ENCODE measurements at places on chromosomes 4 and X.

DNA sequence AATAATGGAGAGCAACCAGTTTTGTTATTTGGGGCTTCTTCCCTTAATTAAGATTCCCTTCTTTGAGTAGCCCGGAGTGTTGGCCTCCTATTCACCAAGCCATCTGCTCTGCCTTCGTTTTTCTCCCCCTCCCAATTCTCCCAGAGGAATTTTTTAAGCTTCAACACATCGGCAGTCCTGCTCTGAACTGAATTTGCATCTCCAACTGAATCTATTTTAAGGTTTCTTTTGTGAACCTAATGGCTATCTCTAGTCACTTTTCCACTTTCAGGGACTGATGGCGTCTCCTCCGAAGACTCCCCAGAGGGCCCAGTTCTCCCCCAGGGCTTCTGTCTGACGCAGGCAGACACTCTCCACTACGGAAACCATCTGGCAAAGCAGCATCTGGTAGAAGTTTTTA lies 280.2 kb downstream of the ADGRA3 start:
- DNase-seq = no peak

DNA sequence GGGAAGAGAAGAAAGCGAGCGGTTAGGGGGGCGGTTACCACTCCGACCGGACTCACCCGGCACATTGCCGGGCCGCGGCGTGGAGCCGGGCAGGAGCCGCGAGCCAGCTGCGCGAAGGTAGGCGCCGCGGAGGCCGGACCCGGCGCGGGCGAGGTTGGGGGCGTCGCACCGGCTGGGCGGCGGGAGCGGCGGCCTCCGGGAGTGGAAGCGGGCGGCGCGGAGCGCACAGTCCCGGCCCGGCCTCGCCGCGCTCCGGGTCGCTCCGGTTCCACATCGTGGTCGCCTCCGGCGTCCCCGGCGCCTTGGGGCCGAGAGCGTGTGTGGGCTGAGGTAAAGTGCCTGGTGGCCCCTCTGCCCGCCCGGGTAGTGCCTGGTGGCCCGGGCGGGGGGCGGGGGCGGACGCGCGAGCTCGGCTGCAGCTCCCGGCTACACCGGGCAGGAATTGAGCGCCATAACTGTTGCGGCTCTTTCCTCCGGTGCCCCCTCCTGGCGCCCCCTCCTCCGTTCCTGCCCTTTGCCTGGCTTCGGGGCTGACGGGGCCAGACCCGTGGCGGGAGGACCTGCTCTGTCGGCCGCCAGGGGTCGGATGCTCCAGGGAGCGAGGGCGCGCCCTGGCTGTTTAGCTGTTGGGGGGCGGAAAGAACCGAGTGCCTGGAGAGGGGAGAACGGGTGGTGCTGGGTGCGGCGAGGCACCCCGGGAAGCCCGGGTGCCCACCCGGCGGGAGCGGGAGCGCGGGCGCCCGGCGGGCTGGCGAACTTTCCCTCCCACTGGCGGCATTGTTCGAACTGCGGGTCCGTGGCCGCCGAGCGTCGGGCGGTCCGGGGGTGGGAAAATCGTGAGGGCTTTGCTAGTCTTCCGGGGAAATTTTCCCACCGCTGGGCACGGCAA lies 626 bp downstream of the JADE3 start:
- DNase-seq = peak; percentile 40

GRCh38 chrX:14729058-14729457 lies 143.8 kb downstream of the FANCB start:
- DNase-seq = no peak

DNA sequence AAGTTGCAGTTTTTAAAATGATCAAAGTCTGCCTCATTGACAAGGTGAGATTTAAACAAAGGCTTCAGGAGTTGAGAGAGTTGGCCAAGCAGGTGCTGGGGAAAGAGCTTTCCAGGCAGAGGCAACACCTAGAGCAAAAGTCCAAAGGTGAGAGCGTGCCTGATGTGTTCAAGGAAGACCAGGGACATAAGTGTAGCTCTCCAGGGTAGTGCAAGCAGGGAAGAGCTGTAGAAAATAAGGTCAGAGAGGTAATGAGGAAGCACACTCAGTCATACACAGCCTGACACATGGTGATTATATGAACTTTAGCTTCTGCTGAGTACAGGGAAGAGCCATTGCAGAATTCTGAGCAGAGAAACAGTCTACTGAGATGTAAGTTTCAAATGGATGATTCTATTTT lies 265.0 kb upstream of the NWD2 start:
- DNase-seq = no peak

- DNase-seq = no peak
These were observed 97.6 kb downstream of the SLC34A2 start for GRCh38 chr4:25753239-25753638.

- DNase-seq = no peak
These were observed 1000.6 kb downstream of the CCSER1 start for GRCh38 chr4:91127831-91128230.

DNA sequence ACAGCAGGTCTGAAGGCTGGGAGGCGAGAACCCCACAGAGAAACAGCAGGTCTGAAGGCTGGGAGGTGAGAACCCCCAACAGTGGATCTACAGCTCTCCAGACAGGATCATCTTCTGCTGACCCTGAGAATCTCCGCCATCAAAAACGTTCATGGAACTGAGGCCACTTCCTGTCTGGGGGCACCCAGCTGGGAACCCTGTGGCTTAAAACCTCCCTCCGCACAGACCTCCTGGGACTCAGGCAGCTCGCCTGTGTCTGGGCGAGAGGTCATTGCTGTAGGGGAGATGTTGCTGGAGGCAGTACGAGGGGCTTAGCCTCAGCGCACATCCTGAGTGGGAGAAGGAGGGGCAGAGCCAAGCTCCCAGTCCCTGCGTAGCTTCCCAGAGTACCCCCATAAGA lies 15.1 kb upstream of the CLDN24 start:
- DNase-seq = no peak

- no peak for DNase-seq
These were observed 59.4 kb upstream of the SLC7A11 start for GRCh38 chr4:138301536-138301935.

DNA sequence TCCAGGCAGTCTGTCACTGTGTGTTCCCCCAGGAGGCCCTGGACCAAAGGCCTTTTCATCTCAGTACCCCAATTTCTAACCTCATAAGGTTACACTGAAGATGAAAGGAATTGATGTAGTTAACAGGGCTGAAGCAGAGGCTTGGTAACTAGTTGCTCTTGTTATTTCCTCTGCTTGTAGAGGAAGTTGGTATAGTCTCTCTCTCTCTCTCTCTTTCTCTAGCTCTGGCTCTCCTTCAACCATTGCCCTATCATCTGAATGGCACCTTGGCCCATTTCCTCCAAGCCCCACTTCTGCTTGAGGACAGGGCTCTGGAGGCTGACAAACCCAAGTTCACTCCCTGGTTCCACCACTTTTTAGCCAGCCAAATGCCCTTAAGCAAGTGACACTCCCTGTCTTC lies 96.1 kb downstream of the MAMLD1 start:
- DNase-seq = no peak

- DNase-seq = no peak
These were observed 94.2 kb downstream of the PHEX start for GRCh38 chrX:22126327-22126726.

GRCh38 chr4:179927473-179927872 lies 2315.7 kb upstream of the TENM3 start:
- DNase-seq = no peak

- DNase-seq = no peak
These were observed 1718.9 kb downstream of the C4orf33 start for GRCh38 chr4:130814896-130815295.

DNA sequence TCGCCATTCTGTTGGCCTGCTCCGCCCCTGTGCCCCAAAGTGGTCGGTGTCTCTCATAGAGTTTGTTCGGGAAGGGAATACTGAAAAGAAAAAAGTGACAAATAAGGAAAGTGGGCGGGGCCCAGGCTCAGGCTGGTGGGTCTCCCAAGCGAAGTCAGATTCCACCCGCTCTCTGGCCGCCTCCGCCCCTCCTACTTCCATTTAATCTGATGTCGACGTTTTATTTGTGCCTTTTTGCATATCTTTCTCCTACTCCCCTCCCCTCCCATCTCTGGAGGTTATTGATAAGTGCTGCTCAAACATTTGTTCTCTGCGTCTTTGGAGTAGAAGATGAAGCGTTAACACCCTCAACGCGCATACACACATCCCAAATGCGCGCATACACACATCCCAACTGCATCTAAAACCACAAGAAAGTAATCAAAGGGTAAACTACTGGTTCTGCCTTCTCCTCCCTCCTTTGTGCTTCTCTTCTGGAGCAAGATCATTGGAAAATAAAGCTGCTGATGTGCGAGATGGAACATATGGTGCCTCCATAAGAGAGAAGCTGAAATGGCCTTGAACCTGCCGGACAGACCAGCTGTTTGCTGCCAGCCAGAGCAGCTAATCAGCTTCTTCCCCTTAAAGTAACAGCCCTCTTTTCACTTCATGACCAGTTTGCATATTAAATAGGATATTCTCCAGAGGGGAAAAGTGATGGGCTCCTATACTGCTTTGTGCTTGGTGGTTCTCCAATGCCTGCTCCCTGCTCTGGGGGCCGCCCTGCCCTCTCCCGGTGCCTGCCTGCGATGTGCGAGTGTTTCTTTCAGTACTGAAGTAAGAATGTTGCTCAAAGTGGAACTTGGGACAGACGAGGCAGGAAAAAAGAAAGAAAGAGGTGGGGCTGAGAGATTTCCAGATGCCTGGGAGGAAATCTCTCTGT lies 3.1 kb downstream of the MAMLD1 start:
- DNase-seq = peak; percentile 17

- no peak for DNase-seq
These were observed 292.8 kb downstream of the RAPGEF2 start for GRCh38 chr4:159395693-159396092.

DNA sequence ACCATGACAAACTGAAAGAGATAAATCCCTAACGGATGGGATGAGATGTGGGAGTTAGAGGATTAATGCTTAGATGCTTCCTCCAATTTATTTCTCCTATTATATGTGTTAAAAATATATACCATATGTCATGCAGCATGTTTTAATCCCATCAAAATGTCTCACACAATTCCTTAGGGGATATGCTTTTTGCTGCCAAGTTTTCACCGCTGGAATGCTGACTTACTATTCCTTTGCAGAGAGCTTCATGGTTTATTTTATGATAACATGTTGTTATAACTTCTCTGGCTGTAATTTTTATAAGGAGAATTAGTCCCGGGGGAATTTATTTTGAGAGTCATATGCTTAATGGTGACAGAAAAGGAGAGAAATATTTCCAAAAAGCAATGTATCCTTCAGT lies 670.3 kb downstream of the IL1RAPL1 start:
- no peak for DNase-seq

- DNase-seq = no peak
These were observed 997.2 kb upstream of the SLIT2 start for GRCh38 chr4:19254486-19254885.

DNA sequence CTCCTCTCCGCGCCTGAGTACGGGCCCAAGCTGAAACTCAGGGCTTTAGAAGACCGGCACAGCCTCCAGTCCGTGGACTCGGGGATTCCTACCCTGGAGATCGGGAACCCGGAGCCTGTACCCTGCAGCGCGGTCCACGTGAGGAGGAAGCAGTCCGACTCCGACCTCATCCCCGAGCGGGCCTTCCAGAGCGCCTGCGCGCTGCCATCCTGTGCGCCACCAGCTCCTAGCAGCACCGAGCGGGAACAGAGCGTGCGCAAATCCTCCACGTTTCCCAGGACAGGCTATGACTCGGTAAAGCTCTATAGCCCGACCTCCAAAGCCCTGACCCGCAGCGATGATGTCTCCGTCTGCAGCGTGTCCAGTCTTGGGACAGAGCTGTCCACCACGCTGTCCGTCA lies 13.9 kb downstream of the TBC1D14 start:
- DNase-seq = no peak

DNA sequence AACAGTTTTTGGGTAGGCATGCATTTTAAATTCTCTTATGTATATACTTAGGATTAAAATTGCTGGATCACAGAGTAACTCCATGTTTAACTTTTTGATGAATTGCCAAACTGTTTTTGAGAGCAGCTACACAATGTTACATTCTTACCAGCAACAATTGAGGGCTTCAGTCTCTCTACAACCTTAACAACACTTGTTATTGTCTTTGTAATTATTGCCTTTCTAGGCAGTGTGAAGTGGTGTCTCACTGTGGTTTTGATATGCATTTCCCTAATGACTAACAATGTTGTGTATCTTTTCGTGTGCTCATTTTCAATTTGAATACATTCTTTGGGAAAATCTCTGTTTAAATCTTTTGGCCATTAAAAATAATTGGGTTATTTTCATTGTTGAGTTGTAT lies 17.3 kb upstream of the F11 start:
- no peak for DNase-seq

DNA sequence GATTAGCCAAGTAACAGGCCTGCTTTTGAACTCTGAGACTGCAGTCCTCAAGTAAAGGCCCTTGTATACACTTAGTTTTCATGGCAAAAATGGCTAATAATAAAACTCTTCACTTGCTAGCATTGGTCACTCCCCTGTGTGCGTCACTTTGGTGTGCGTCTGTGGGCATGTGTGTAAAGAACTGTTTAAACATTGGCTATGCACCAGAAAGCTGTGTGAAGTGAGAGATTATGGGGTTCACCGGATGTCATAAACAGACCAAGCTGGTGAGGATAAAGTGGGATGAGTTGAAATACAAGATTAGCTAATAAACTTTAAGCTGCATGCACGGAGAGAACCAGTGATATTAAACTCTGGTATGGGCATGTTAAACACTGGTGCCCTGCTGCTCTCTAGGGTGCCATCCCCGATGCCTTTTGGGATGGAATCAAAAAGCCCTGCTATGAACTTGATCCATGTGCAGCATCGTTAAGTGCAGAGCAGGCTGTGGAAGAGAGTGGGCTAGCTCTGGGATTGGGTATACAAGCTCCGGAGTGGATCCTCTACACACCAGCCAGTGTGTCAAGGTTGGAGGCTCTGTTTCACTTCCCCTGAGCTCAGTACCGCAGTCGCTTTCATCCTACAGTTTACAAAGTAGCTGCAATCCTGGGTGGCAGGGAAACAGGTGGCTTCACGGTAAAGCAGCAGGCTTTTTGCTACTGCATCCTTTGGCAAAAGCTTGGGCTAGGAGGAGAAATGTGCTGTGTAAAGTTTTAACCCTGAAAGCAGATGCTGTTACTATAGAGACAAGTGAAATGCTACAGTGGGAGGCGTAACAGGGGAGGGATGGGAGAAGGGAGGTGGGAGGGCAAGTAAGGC lies 108.3 kb upstream of the SLC4A4 start:
- no peak for DNase-seq

GRCh38 chrX:74449937-74450330 lies 28.6 kb downstream of the SLC16A2 start:
- no peak for DNase-seq

DNA sequence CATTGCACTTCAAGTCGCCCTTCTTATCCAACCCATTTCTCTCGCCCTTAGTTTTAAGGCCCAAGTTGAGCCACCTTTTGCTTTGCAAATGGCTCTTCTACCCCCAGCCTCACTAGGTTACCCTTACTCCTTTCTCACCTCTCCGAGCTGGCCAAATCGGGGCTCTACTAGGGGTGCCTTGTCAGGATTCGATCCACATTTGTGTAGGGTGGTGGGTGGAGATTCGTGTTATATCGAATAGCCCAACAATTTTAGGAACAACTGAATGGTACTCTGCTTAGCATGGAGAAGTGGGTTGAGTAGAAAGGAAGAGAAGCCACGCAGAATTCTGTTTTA lies 3.5 kb downstream of the SLIT2 start:
- DNase-seq = no peak

- peak; percentile 90 for DNase-seq
These were observed 22.8 kb downstream of the CFAP99 start for GRCh38 chr4:2441393-2442174.
